ENCODE measurements at places on chromosomes 16 and 17. TPM values are rescaled to one million over a fixed set of nuclear protein-coding genes. Genes with fewer than 3 reads are reported as not detected.

The RRAD gene
- total RNA-seq, result 2.5 TPM

DNA sequence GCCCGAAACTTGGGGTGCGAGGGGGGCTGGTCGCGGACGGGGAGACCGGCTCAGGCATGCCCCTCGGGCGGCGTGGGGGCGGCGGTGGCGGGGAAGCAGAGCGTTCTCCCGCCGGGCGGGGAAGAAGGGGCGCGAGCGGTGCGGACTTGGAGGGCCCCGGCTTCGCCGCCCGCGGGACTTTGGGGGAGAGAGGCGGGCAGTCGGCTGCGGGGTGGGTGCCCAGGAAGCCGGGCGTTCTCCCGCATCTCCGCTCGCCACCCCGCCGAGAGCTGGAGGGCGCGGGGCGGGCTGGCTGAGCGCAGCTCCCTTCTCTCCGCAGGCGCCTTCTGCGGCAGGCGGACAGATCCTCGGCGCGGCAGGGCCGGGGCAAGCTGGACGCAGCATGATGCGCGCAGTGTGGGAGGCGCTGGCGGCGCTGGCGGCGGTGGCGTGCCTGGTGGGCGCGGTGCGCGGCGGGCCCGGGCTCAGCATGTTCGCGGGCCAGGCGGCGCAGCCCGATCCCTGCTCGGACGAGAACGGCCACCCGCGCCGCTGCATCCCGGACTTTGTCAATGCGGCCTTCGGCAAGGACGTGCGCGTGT lies 772 bp downstream of the NTN1 start:
- peaks cover 66% of the 10 kb centered on the region for H3K27me3 ChIP-seq
- peaks cover 2% of the 10 kb centered on the region for H3K36me3 ChIP-seq
- H3K4me1 ChIP-seq, result peaks cover 7% of the 10 kb centered on the region

DNA sequence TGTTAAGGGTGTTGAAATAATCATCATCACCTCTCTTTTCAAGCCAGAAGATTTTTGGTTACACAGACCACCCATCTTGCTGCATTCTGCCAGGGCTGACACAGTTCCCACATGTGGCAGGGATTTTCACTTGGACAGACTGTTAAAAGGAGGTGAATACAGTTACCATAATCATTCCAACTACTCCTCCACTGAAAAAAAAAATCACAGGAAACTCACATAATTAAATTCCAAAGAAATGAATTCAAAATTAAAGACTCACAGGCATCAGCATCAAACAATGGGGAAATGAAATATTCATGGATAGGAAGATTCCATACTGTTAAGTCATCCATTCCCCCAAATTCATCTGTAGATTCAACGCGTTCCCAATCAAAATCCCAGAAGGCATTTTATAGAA lies 209.4 kb downstream of the MRTFB start:
- no peak overlapping the region for H3K4me3 ChIP-seq
- H3K36me3 ChIP-seq, result no peaks in the 10 kb centered on the region
- H3K27ac ChIP-seq, result no peak overlapping the region
- peaks cover 9% of the 10 kb centered on the region for H3K27me3 ChIP-seq
- H3K4me1 ChIP-seq, result peaks cover 9% of the 10 kb centered on the region

DNA sequence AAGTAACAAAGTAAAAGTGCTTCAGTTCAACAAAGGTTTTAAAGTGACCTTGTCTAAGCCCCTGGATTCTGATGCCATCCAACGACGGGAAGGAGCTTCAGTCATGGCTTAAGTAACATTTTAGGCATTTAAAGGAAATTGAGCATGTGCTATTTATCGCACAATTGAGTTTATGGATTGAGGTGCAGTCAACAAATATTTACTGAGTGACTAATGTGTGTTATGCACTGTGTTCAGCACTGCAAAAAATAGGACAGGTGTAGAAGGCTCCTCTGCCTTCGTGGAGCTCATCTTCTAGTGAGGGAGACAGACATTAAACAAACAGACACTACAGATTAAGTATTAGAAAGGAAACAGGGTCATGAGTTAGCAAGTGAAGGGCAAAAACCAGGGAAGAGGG lies 12.5 kb downstream of the TMIGD1 start:
- no peak overlapping the region for H3K4me3 ChIP-seq
- no peak for DNase-seq
- H3K27ac ChIP-seq, result no peak overlapping the region
- H3K4me1 ChIP-seq, result peaks cover 19% of the 10 kb centered on the region

DNA sequence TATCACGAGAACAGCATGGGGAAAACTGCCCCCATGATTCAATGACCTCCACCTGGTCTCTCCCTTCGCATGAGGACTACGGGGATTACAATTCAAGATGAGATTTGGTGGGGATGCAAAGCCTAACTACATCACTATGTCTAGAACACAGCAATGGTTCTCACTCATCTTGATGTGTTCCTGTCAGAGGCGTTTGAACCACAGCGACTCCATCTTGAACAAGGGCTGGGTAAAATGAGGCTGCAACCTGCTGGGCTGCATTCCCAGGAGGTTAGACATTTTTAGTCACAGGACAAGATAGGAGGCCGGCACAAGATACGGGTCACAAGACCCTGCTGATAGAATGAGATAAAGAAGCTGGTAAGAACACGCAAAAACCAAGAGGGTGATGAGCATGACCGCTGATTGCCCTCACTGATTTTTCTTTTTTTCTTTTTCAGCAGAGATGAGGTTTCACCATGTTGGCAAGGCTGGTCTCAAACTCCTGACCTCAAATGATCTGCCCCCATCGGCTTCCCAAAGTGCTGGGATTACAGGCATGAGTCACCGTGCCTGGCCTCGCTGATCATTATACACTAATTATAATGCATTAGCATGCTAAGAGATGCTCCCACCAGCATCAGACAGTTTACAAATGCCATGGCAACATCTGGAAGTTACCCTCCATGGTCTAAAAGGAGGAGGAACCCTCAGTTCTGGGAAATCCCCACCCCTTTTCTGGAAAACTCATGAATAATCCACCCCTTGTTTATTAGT lies 3.0 kb upstream of the PPY start:
- no peak overlapping the region for H3K4me3 ChIP-seq
- no peak overlapping the region for H3K27ac ChIP-seq
- no peaks in the 10 kb centered on the region for H3K36me3 ChIP-seq
- DNase-seq, result no peak
- H3K27me3 ChIP-seq, result peaks cover 26% of the 10 kb centered on the region

- no peaks in the 10 kb centered on the region for H3K27me3 ChIP-seq
- DNase-seq, result no peak
- H3K27ac ChIP-seq, result peak overlapping the region; percentile 61
- H3K36me3 ChIP-seq, result peaks cover 19% of the 10 kb centered on the region
These were observed 5.7 kb upstream of the VEZF1 start for GRCh38 chr17:57993471-57994365.

Measured in activated CD8-positive, alpha-beta memory T cell treated with anti-CD3 and anti-CD28 coated beads, Interleukin-2, amount 10 ng/mL, durations not matched to agents 7 days and 5 days (primary cell).